M059J (cell line): ENCODE measurements at places on chromosomes 4 and X.

DNA sequence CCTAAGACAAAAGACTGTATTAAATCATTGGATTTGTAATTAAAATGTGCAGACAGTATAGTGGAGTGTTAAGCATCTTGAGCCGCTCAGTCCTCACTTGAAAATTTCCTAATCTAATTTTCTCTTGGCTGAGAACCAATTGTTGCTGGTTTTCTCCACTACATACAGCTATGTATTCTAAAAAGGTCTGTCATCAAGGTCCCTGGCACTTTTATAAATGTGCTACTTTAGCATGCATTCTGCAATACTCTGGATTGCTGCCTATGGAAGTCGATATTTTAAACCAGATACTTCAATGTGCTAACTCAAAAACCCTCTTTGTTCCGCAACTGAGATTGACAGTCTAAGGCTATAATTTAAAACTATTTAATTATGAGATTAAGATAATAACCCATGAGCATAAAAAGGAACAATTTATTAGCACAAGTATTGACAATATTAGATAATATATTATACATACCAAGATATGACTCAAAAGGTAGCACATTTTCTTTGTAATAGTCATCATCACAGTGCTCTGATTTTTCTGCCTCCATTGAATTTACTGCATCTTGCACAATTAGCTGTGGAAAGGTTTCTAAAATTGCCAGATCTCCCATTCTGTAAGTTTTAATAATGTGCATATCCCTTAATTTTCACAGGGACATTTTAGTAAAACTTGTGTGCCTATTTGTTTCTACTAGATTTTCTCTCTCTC, 815.1 kb downstream of the ADGRL3 start:
- no peak for DNase-seq

- DNase-seq = peak; percentile 7
Measured at GRCh38 chr4:88333741-88334405, 44.8 kb upstream of the HERC6 start.

- peak; percentile 99 for DNase-seq
Measured at GRCh38 chr4:5365071-5366008, 314.1 kb downstream of the STK32B start.

DNA sequence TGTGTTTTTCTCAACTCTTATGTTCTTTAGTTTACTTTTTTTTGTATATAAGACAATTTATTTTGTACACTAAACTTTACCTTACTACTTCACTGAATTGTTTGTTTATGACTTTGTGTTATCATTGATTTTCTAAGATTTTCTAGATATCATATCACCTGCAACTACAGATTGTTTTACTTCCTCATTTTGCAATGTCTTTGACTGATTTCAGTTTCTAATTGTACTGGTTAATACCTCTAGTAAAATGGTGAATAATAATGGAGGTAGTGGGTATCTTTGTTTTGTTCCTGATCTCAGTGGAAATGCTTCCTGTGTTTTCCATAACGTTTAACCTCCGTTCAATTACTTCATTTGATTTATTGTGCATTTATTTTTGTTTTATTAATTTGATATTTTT, 490.2 kb downstream of the TLL1 start:
- DNase-seq = no peak

DNA sequence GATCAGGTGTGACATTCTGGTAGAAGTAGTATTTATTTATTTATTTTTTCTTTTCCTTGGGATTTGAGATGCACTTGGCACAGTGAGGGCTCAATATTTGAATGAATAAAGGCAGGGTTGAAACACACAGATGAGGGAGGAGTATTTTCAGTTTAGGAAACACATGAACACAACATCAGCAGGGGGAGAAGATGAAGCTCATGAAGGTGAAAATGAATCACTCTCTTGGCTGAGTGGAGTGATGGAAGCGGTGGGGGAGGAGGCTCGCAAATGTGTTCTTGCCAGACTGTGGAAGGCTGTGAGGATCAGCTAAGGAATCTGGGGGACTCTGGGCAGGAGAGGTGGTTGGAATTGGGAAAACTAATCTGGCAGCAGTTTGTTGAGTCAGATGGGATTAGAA, 55.3 kb downstream of the ARHGAP10 start:
- peak; percentile 53 for DNase-seq

DNA sequence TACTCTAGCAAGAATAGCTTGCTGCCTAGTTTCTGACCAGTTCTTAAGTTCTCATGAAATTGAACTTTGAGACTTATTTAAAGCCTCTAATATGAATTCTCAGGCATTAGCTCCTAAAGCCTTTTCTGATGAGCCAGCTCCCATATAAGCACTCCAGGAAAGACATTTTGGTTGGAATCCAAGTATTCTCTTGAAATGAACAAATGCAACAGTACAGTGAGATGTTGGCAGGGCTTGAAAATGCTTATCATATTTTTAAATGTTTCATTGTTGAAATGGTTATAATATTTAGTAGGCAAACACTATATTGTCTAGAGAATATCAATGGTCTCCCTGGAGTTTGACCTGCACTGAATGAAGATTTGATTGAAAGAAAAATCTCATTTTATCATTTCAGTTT, 240.3 kb downstream of the ANK2 start:
- no peak for DNase-seq

DNA sequence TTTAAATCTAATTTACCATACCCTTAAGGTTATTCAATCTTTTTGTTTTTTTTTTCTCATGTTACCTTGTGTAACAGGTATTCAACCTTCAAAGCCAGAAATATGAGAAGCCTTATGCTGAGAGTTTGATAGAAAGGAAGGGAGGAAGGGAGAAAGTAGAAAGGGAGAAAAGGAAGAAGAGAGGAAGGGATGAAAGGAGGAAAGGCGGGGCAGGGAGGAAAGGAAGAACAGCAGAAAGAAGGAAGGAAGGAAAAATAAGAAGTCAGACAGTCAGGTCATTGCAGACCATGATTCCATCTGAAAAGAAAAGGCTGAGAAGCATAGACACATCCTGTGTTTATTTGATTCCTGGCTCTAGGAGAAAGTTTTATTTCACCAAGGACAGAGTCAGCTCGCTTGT, 30.9 kb downstream of the RTL9 start:
- no peak for DNase-seq

GRCh38 chr4:139786494-139787354, 121.1 kb downstream of the MGST2 start:
- no peak for DNase-seq

DNA sequence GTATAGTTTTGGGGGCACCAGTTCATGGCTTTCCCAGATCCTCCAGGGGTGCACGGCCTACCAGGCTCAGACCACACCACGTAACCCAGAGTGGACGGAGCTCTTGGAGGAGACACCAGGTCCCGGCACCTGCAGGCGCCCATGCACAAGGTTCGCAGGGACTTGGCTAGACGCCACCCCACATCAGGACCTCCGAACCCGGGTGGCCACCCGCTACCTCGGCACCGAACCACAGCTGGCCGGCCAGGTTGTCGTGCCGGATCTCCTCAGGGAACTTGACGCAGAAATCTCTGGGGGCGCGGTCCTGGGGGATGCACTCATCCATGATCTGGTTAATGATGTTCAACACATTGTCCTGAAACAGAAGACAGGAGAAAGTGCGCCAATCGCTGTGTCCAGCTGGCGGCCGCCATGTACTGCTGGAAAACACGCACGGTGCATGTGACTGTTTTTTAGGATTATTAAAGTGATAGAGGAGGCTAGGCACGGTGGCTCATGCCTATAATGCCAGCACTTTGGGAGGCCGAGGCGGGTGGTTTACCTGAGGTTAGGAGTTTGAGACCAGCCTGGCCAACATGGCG, 77.1 kb downstream of the ZFYVE28 start:
- no peak for DNase-seq

DNA sequence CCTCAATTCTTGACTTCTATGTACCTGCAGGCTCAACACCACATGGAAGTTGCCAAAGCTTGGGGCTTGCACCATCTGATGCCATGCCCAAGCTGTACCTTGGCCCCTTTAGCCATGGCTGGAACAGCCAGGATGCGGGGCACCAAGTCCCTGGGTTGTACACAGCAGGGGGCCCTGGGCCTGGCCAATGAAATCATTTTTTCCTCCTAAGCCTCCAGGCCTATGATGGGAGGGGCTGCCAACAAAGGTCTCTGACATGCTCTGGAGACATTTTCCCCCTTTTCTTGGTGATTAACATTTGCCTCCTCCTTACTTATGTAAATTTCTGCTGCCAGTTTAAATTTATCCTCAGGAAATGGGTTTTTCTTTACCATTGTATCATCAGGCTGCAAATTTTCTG, 1428.1 kb downstream of the C4orf33 start:
- DNase-seq = no peak

DNA sequence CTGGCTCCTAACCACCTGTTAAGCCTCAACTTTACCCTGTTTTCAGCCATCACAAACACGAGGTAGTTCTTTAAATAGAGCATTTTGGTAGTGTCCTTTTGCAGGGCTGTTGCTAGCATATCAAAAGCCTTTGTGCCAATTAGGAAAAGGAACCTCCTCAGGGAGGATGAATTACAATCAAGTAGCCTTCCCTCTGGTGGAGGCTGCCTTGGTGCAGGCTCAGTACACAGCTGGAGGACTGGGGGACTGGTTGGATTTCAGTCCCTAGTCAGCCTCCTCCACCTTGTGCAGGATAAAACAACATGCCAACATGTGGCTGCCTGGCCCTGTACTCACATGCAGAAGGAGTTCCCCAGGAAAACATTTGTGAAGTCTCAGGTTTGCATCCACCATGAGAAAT, 53.1 kb downstream of the RASGEF1B start:
- no peak for DNase-seq

- DNase-seq = no peak
Measured at GRCh38 chrX:49925176-49925575, 2.8 kb downstream of the CLCN5 start.

DNA sequence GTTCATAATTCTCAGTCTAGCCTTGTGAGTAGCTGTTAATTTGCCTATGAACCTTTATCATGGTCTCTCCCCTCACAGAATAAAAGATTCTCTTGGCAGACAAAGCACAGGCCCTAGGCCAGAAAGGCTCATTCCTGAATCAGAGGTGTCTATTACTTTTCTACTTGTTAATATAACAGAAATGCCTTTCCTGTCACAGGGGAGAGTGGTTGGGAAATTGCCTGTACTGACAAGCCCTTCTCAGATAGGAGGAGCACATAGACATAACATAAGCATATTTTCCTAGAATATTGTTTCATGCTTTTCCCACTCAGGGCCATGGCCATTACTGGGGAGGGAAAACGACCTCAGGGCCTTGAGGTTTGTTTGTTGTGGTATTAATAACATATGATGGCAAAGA, 308.3 kb downstream of the BMPR1B start:
- DNase-seq = no peak

DNA sequence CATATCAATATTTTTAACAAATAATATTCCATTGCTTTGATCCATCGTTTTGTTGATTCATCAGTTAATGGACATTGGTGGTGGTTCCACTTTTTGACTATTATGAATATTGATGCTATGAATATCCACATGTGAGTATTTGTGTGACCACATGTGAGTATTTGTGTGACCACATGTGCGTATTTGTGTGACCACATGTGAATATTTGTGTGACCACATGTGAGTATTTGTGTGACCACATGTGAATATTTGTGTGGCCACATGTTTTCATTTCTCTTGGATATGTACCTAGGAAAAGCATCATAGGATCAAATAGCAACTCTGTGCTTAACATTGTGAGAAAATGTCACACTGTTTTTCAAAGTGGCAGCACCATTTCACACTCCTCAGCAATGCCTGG, 433.6 kb upstream of the FRG1 start:
- DNase-seq = no peak

- DNase-seq = no peak
Measured at GRCh38 chrX:48997865-48998264, 4.2 kb downstream of the GRIPAP1 start.

- DNase-seq = no peak
Measured at GRCh38 chr4:22478426-22478825, 37.4 kb downstream of the ADGRA3 start.

DNA sequence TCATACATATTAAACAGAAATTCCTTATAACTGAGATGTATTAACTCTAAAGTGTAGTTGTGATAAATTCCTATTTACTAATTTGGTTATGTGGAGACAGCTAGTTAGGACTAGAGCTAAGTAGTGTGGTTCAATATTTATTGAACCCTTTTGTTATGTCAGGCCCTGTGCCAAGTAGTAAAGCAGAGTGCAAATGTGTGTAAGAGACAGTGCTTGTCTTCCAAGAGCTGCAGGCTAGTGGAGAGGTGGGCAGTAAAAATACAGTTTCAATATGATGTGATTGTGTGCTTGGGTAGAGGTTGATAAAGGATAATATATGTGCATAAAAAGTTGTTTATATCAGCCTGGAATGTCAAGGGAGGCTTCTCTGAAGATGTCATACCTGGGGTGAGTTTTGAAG, 80.0 kb downstream of the TBC1D19 start:
- no peak for DNase-seq

DNA sequence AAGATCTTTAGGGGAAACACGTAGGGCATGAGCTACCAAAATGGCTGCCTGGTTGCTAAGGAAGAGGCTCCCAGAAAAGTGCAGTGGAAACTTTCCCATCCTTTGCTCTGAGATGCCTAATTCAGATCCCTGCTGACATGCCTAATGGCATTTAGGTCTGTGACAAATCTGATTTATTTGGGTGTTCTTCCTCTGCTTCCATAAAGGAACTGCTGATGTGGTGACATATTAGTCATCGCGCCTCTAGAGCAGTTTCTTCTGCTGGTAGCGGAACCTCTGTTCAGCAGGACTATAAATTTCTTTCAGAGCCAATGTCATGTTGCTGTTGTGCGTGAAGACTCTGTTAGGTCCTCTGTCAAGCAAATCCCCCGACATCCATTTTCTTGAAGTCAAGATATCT, 310.0 kb downstream of the PDHA2 start:
- peak; percentile 6 for DNase-seq

DNA sequence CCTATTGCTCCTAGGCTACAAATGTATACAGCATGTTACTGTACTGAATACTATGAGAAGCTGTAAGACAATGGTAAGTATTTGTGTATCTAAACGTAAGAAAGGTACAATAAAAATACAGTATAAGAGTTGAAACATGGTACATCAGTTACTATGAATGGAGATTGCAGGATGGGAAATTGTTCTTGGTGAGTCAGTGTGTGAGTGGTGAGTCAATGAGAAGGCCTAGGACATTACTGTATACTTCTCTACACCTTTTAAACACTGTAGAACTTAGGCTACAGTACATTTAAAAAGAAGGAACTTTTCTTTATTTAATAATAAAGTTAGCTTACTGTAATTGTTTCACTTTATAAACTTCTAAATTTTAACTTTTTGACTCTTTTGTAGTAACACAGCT, 2603.2 kb downstream of the PCDH7 start:
- peak; percentile 28 for DNase-seq

DNA sequence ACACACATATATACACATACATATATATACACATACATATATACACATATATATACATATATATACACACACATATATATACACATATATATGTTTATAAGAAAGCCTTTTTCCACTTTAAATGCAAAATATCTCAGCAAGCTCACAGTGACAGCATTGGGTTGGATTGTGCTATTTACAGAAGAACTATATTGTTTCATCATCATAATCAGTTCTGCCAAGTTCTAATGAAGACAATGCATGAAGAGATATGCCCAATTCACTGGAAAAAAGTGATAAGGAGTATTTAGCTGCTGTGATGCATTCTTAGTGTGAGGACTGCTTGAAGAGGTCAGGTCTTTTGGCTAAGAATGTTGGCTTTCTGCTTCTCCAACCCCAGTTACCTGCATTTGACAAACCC, 54.4 kb downstream of the RNF150 start:
- DNase-seq = no peak

GRCh38 chrX:150502091-150502490, 66.3 kb upstream of the MTM1 start:
- DNase-seq = no peak
